Thyroid gland (tissue), 4 donors: ENCODE measurements at places on chromosomes 16 and 17. TPM values are rescaled to one million over a fixed set of nuclear protein-coding genes. Genes with fewer than 3 reads are reported as not detected.

DNA sequence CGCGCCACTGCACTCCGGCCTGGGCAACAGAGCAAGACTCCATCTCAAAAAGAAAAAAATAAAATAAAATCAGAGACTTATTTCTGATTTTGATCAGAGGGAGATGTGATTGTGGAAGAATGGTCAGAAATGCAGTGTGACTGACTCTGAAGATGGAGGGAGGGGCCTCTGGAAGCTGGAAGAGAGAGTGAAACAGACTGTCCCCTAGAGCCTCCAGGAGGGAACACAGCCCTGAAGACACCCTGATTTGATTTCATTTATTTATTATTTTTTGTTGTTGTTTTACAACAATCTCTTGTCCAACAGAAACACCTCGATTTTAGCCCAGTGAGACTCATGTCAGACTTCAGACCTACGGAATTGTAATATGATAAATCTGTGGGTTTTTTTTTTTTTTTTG is 26.1 kb downstream of the BCL7C start:
- no peak for DNase-seq

DNA sequence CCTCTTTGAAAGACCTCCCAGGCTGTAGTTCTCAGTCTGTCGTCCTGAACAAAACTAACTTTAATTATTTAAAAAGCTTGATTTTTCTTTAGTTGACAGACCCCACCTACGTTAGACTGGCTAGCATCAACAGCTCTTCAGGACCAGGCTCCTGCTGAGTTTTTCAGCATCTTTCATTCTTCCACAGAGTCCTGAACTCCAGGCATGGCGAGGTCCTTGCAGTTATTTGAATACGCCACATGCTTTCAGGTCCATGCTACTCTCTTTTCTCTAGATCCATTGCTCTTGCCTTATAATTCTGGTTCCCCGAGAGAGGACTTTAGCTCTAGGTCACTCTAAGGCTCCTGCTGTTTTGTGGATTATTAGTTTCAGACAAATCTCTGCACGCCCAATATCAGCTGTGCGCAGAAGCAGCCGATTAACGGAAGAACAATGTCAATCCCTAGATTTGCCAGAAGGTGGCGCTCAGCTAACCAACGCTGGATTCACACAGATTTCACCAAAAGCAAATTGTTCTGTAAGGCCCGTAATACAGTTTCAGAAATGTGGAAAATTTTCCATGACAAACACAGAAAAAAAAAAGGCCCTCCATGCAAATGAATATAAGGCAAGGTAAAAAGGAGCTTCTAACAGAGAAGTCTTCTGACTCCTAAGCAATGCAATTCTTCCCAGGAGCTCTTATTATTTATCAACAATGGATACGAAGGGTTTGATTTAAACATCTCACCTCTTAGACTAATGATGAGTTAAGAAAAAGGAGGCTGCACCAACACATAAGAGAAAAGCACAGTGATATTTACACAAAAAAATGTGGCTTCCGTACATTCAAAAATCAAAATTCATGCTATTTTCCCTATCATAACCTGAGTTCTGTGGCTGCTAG is 33.5 kb upstream of the BCO1 start:
- peak; percentile 49 for DNase-seq

GRCh38 chr17:50785946-50786570 is 18.7 kb upstream of the ANKRD40CL start:
- DNase-seq = peak; percentile 52

Gene EFNB3
- 0.33 TPM for total RNA-seq

GRCh38 chr17:21278450-21279197 is 5.9 kb upstream of the MAP2K3 start:
- DNase-seq = peak; percentile 75

- DNase-seq = no peak
These were observed 16.1 kb upstream of the NPTX1 start for GRCh38 chr17:80492343-80493136.

Gene CCDC43
- total RNA-seq = 21.0 TPM

- DNase-seq = no peak
These were observed 1.7 kb upstream of the THRA start for GRCh38 chr17:40060887-40061608.
